Endothelial cell (in vitro differentiated cells): ENCODE measurements at places on chromosomes 13 and 19.

DNA sequence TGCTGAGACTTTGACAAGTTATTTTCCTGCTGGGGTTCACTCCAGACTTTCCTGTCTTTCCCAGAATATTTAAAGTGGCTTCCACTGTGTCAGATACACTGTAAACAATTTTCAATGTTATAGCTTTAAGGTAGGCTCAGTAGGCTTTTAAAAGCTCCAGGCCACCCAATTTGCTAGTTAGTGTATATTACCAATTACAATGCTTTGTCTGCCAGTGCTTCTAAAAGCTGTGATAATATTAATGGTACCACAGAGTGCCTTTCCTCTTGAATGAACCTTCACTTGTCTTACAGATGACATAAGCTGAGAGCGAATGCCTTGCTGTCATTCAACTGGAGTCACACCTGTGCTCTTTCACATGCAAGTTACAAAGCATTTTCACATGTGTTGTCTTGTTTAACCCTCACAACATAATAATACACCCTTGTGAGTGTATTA, 239.7 kb upstream of the HTR2A start:
- DNase-seq: no peak
- H3K27ac ChIP-seq: no peak overlapping the region
- peaks cover 2% of the 10 kb centered on the region for H3K4me1 ChIP-seq
- H3K36me3 ChIP-seq: no peaks in the 10 kb centered on the region
- H3K4me3 ChIP-seq: no peak overlapping the region

DNA sequence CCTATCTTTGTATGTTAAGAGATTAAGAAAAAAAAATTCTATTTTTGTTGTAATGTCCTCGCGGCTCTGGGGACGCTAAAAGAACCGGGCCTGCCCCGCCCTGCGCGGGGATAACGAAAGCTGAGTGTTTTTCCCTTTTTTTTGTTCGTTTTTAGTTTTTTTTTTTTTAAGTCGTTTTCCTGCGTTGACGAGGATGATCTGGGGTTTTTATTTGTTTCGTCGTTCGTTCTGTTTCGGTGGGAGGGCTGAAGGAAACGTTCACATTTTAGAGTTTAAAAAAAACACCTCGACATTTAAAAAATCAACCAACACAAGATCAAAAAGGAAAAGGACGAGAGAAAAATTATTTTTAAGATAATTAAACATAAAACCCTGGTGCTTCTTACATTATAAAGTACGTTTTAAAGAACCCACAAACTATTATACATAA, 5.6 kb downstream of the LYL1 start:
- peaks cover 13% of the 10 kb centered on the region for H3K27me3 ChIP-seq
- peak overlapping the region; percentile 65 for H3K27ac ChIP-seq
- peaks cover 24% of the 10 kb centered on the region for H3K4me1 ChIP-seq
- DNase-seq: no peak

GRCh38 chr19:49592486-49593232, 1.7 kb downstream of the PRR12 start:
- no peak for DNase-seq
- H3K4me3 ChIP-seq: peak overlapping the region; percentile 95
- peak overlapping the region; percentile 21 for H3K27ac ChIP-seq
- H3K36me3 ChIP-seq: peaks cover 12% of the 10 kb centered on the region
- peaks cover 21% of the 10 kb centered on the region for H3K4me1 ChIP-seq
- peaks cover 13% of the 10 kb centered on the region for H3K27me3 ChIP-seq

GRCh38 chr13:100803091-100803490, 128.5 kb upstream of the TMTC4 start:
- H3K4me1 ChIP-seq: no peaks in the 10 kb centered on the region
- H3K27ac ChIP-seq: no peak overlapping the region
- DNase-seq: no peak
- no peaks in the 10 kb centered on the region for H3K27me3 ChIP-seq
- no peaks in the 10 kb centered on the region for H3K36me3 ChIP-seq

- no peak overlapping the region for H3K27ac ChIP-seq
- no peak for DNase-seq
- H3K36me3 ChIP-seq: no peaks in the 10 kb centered on the region
- H3K4me1 ChIP-seq: no peaks in the 10 kb centered on the region
These were observed 108.4 kb upstream of the NBEA start for GRCh38 chr13:34833562-34834182.

DNA sequence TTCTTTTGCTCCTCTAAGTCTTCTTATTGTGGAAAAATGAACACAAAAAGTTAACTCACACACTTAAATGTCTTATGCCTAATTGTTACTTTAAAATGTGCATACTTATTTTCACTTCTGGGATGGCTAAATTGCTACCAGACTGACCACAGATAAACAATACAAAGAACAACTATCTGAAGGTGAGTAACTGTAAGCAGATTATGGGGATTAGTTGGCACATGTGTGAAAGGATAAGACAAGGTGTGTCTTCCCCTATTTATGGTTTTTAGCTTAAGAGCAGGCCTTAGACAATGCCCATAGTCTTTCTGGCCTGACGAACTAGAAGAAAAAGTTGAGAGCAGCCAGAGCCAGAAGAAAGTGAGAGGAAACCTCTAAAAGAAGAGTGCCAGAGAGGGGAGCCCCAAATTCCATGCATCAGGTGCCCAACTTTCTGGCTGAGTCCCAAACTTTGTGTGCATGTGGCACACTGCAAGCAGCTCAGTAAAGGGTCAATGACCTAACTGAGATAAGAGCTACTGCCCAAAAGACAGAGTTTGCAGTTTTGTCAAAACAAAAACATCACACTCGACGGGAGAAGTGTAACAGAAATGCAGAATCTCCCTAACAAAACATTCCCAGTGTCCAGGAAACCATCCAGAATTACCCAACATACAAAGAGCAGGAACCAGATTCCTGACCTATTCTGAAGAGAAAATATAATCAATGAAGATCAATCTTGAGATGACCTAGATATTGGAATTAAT, 375.4 kb downstream of the KCNRG start:
- peaks cover 49% of the 10 kb centered on the region for H3K4me1 ChIP-seq
- no peak overlapping the region for H3K4me3 ChIP-seq
- peak overlapping the region; percentile 98 for H3K27ac ChIP-seq
- no peaks in the 10 kb centered on the region for H3K27me3 ChIP-seq

GRCh38 chr13:98890186-98890585, 87.7 kb downstream of the DOCK9 start:
- H3K4me3 ChIP-seq: peak overlapping the region; percentile 21
- H3K27ac ChIP-seq: peak overlapping the region; percentile 95
- peaks cover 44% of the 10 kb centered on the region for H3K36me3 ChIP-seq

GRCh38 chr13:113109151-113110047, 3.8 kb downstream of the F7 start:
- H3K27me3 ChIP-seq: peaks cover 1% of the 10 kb centered on the region
- no peak overlapping the region for H3K27ac ChIP-seq
- DNase-seq: no peak
- no peak overlapping the region for H3K4me3 ChIP-seq

DNA sequence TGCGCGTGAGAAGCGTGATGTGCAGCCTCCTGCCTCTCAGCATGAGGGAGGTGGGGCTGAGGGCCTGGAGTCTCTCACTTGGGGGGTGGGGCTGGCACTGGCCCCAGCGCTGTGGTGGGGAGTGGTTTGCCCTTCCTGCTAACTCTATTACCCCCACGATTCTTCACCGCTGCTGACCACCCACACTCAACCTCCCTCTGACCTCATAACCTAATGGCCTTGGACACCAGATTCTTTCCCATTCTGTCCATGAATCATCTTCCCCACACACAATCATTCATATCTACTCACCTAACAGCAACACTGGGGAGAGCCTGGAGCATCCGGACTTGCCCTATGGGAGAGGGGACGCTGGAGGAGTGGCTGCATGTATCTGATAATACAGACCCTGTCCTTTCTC, 8.7 kb downstream of the CD177 start:
- peak overlapping the region; percentile 2 for H3K4me3 ChIP-seq
- no peak overlapping the region for H3K27ac ChIP-seq
- H3K27me3 ChIP-seq: no peaks in the 10 kb centered on the region
- H3K4me1 ChIP-seq: no peaks in the 10 kb centered on the region

- H3K4me3 ChIP-seq: no peak overlapping the region
- peaks cover 4% of the 10 kb centered on the region for H3K27me3 ChIP-seq
- peaks cover 18% of the 10 kb centered on the region for H3K4me1 ChIP-seq
- H3K36me3 ChIP-seq: no peaks in the 10 kb centered on the region
- no peak overlapping the region for H3K27ac ChIP-seq
These were observed 47.1 kb upstream of the PEPD start for GRCh38 chr19:33568706-33569105.

- H3K4me3 ChIP-seq: no peak overlapping the region
- H3K27ac ChIP-seq: no peak overlapping the region
- peaks cover under 1% of the 10 kb centered on the region for H3K4me1 ChIP-seq
- no peaks in the 10 kb centered on the region for H3K27me3 ChIP-seq
- DNase-seq: no peak
- peaks cover 10% of the 10 kb centered on the region for H3K36me3 ChIP-seq
These were observed 31.7 kb downstream of the INSR start for GRCh38 chr19:7262470-7262869.

DNA sequence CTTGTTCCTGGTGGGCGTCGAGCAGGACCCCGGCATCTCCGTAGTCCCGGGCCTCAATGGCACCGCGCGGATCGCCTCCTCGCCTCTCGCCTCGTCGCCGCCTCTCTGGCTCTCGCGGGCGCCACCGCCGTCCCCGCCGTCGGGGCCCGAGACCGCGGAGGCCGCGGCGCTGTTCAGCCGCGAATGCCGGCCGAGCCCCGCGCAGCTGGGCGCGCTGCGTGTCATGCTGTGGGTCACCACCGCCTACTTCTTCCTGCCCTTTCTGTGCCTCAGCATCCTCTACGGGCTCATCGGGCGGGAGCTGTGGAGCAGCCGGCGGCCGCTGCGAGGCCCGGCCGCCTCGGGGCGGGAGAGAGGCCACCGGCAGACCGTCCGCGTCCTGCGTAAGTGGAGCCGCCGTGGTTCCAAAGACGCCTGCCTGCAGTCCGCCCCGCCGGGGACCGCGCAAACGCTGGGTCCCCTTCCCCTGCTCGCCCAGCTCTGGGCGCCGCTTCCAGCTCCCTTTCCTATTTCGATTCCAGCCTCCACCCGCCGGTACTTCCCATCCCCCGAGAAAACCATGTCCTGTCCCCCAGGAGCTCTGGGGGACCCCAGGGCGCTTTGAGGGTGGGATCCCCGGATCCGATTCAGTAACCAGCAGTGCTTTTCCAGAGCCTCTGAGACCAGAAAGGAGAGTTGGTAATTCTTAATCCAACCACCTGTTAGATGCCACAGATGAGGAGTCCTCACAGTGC, 885 bp downstream of the MLNR start:
- no peak overlapping the region for H3K27ac ChIP-seq
- peak; percentile 18 for DNase-seq
- peaks cover 32% of the 10 kb centered on the region for H3K27me3 ChIP-seq
- H3K4me1 ChIP-seq: peaks cover 22% of the 10 kb centered on the region

DNA sequence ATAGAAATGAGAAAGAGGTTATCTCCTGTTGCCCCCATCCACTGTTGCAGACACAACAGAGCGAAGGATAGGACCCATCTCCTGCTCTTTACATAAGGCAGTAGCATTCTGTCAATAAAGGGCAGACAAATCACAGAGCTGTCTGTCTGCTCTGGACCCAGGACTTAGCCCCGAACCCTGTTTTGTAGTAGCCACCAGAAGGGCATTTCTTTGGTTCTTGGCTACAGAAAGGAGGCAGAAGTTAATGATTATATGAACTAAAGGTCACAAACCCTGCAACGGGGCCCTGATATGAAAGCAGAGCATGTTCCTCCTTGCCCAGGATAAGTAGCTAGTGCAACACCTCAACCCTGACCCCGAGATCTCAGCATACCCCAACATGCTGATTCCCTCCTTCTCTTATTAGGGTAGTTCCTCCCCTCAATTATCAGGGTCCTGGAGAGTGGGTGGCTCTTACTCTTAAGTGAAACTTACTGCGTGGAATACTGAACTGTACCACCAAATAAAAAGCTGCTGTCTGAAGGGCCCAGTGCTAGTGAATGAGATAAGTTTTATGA, 680.4 kb upstream of the SPRY2 start:
- DNase-seq: no peak
- H3K4me1 ChIP-seq: no peaks in the 10 kb centered on the region
- no peak overlapping the region for H3K27ac ChIP-seq
- no peaks in the 10 kb centered on the region for H3K27me3 ChIP-seq
- no peaks in the 10 kb centered on the region for H3K36me3 ChIP-seq
- no peak overlapping the region for H3K4me3 ChIP-seq

DNA sequence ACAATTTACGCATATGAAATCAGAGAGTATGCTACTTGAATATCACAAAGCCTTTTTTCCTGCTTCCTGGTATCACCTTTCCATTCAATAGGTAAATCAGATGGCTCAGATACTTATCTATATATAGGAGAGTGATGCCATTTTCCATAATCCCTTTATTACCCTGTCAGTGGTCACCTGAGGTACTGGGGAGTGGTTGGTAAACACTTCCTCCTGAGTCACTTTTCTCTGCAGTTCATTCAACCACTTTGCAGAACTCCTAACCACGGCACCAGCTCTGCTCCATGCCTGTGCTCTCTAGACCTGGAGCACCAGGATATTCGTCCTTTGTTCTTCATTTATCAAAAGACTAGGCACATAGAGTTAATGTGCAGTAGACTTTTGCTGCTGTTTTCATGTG, 748.5 kb upstream of the KLHL1 start:
- no peaks in the 10 kb centered on the region for H3K36me3 ChIP-seq
- DNase-seq: no peak
- no peaks in the 10 kb centered on the region for H3K4me1 ChIP-seq
- no peak overlapping the region for H3K4me3 ChIP-seq
- H3K27me3 ChIP-seq: peaks cover 1% of the 10 kb centered on the region

- peak; percentile 20 for DNase-seq
- H3K27me3 ChIP-seq: peaks cover 4% of the 10 kb centered on the region
- H3K4me3 ChIP-seq: no peak overlapping the region
- no peak overlapping the region for H3K27ac ChIP-seq
These were observed 51.8 kb downstream of the CCDC70 start for GRCh38 chr13:51913421-51914136.
